Cardiac fibroblast (primary cell): ENCODE measurements at places on chromosomes 13 and 19.
A peak's percentile ranks its signal among the peaks of the same experiment; 100 is the strongest.

DNA sequence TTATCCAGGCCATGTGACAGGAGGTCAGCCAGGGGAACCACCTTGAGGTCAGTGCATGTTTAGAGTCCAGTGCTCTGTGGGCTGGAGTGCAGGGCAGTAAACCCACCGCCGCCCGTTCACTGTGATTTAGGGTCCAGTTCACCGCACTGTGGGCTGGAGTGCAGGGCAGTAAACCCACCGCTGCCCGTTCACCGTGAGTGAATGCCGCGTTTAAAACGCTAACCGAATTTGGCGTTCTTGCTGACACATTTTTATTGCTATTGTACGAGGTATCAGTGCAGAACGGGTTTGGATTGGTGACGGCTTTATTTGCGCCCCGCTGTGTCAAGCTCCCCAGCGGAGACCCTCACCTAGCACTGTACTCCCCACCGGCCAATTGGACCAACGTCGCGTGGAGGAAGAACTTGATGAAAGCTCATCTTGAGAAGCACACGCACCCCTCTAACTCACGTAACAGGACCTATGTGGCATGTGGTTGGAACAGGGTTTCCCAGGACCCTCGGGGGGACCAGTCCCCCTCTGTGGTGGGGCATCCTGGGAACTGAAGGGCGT lies 27.9 kb downstream of the C13orf46 start:
- no peak for DNase-seq

- DNase-seq, result no peak
Measured at GRCh38 chr19:34595683-34596082, 81.3 kb downstream of the SCGB2B2 start.

GRCh38 chr13:21894703-21895699 lies 224.1 kb downstream of the FGF9 start:
- DNase-seq, result no peak

- DNase-seq, result no peak
Measured at GRCh38 chr13:105231579-105231978, 1303.9 kb downstream of the EFNB2 start.

- DNase-seq, result no peak
Measured at GRCh38 chr13:99671746-99672145, 170.5 kb downstream of the TM9SF2 start.

- DNase-seq, result no peak
Measured at GRCh38 chr19:32318884-32319520, 26.4 kb upstream of the ZNF507 start.

GRCh38 chr19:18029617-18030338 lies 21.8 kb downstream of the ARRDC2 start:
- DNase-seq, result peak; percentile 57

- no peak for DNase-seq
Measured at GRCh38 chr13:77975358-77976042, 56.9 kb upstream of the EDNRB start.

- DNase-seq, result no peak
Measured at GRCh38 chr19:989381-990081, 5.4 kb downstream of the WDR18 start.

DNA sequence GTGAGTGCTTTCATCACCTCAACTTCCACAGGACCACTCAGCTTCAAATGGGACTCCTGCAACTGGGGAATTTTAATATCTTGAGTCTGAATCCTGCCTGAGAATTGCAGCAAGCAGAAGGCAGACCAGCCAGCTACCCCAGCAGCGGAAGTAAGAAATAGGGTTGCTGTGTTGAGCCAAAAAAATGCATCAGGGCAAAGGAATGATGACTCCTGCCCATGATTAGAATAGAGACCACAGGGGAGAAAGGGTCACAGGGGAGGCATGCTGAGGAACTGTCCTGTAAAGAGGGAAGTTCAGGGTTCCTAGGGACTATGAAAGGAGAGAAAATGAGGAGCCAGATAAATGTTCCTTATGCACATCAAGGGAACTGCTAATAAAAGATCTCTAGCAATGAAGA lies 370.2 kb downstream of the KCTD12 start:
- DNase-seq, result peak; percentile 74
